ENCODE measurements at places on chromosomes 7 and 10.
A peak's percentile ranks its signal among the peaks of the same experiment; 100 is the strongest.

DNA sequence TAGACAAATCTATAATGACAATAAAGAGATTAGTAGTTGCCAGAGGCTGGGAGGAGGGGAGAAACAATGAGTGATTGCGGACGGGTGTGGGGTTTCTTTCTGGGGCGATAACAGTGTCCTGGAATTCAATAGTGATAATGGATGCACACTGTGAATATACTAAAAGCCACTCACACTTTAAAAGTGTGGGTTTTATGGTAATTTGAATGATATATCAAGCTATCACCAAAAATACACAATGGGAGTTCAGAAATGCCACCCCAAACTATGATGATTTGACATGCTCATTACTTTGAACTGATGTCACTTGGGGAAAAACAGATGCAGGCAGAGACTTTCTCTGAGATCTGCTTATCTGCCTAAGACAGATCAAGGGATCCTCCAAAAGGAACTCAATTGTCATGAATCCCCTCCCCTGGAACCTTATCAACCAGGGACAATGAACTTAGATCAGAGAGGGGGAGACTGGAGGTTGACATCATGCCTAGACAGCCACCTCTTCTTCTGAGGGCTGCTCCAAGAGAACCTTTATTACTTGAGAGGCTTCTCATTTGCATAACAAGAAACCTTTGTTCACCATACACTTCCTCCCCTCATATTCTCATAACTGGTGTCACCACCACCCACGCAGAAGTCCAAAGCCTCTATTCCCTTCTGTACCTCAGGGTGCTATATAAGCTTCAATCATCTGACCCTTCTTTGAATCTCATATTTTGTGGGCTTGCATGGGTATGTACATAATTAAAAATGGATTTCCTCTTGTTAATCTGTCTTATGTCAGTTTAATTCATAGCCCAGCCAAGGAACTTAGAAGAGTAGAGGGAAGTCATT, 14.8 kb upstream of the ZC3HAV1 start:
- no peak for DNase-seq

- DNase-seq = no peak
These were observed 482.4 kb upstream of the SEMA3D start for GRCh38 chr7:85669225-85669624.

DNA sequence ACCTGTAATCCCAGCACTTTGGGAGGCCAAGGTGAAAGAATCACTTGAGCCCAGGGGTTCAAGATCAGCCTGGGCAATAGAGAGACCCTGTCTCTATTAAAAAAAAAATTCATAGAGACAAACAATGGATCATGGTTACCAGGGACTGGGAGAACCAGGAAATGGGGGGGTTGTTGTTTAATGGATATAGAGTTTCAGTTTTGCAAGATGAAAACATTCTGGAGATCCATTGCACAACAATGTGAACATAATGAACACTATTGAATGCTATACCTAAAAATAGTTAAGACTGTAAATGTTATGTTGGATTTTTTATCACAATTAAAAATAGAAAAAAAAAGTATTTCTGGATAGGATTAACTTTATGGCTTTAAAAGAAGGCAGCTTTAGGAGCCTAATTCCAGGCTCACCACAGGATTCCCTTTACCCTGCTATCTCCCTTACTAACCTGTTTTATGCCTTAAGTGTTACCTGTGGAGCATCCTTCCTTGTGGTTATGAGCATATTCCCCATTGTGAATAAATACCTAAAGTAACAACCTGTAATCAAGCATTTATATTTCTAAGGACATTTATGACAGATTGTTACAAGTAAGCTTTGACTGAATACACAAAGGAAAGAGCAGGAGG, 45.1 kb upstream of the SGCE start:
- DNase-seq = no peak

GRCh38 chr7:13042605-13043236, 355.3 kb downstream of the ARL4A start:
- DNase-seq = no peak

GRCh38 chr7:98982686-98983085, 104.4 kb downstream of the TRRAP start:
- no peak for DNase-seq

- no peak for DNase-seq
These were observed 27.2 kb downstream of the CCM2 start for GRCh38 chr7:45026984-45027773.

GRCh38 chr7:134701272-134701671, 54.6 kb downstream of the BPGM start:
- no peak for DNase-seq

- no peak for DNase-seq
These were observed 51.6 kb downstream of the TES start for GRCh38 chr7:116261904-116262303.

GRCh38 chr10:32263300-32263699, 83.7 kb downstream of the EPC1 start:
- DNase-seq = no peak

- DNase-seq = no peak
These were observed 83.0 kb downstream of the SGMS1 start for GRCh38 chr10:50540826-50541122.

DNA sequence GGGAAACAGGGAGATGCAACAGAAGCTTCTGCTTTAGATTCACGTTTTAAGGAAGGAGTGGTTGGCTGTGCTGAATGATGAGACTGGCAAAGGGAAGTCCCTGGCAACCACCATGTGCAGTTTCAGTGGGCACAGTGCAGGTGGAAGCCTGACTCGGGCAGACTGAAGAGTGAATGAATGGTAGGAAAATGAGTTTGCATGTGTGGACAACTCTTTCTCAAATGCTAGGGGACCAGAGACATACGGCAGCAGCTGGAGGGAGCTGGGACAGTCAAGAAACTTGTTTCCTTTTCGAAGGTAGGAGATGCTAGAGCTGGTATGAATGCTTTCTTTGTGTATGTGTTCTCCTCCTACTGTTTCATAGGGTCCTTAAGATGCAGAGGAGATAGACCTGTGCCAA, 29.0 kb downstream of the PODXL start:
- no peak for DNase-seq

DNA sequence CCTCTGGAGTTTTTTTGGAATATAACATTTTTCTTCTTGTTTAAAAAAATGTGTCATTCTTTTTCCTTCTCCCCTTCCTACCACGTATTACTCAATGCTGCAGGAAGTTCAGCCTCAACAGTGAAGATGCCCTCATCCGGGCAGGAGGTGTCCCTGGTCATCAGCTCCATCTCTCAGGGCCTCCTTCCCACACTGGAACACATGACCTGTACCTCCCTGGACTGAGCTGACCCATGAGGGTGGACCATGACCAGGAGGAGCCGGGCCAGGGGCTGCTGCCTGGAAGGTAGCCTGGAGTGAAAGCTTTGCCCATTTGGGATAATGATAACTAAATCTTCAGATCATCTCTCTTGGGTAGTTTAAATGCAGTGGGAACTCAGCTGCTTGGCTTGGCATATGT, 316.5 kb upstream of the ZMIZ1 start:
- no peak for DNase-seq

DNA sequence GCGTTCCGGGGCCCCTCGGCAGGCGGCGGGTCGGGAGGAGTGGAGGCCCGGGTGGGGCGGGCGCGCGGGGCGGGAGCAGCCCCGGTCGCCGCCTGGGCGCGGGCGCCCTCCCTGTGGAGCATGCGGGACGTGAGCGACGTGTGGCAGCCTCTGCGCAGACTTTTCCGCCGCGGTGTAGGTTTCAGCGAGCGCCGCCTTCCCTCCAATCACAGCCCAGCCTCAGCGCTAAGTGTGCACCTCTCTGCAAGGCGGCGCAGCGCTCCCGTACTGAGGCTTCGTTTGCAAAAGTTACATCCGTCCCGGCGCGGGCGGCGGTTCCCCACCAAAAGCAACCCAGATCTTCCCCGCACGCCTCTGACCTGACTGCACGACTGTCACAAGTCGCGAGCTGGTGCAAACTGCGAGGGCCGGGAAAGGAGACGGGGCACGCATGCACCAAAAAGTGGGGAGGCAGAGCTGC, 1.2 kb upstream of the PFKFB3 start:
- DNase-seq = peak; percentile 84

DNA sequence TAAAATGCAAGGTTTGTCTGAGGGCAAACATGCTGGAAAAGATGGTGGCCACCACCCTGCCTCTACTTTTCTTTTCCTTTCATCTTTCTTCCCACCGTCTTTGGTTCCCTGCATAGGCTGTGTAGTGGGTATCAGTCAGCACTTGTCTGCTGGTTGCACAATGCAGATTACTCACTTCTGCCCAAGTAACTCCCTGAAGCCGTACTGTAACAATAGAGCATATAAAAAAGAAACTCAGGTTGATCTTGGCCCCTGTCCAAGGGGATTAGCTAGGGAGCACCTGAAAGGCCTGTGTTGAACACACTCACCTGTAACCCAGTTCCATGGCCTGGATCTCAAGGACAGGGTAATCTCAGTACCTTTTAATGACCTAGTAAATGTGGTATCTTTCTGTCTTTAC, 533.0 kb upstream of the GALNT17 start:
- DNase-seq = no peak

- no peak for DNase-seq
These were observed 64.7 kb upstream of the HABP2 start for GRCh38 chr10:113488186-113488585.

DNA sequence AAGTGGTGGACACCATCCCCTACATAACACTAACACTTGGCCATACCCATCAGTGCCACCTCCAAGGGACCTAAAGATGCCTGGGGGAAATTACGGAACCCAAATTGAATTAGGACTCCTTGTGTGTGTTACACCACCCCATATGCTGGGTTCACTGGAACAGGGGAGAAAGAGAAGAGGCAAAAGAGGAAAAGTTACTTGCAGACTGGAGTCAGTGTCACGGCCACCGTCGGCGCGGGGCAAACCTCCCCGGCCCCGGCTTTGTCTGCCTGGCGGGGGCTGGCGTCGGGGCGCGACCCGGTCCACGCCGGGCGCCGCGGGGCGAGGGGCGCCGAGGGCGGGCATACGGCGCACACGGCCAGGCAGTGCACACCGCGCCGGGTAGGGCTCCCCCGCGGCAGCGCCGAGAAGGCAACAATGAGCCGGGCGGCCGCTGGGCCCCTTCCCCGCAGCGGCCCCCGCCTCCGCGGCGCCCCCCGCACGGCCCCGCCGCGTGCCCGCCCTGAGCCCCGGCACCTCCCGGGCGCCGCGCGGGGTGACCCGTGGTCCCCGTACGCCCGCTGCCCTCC, 171.1 kb downstream of the FAM107B start:
- DNase-seq = peak; percentile 10

DNA sequence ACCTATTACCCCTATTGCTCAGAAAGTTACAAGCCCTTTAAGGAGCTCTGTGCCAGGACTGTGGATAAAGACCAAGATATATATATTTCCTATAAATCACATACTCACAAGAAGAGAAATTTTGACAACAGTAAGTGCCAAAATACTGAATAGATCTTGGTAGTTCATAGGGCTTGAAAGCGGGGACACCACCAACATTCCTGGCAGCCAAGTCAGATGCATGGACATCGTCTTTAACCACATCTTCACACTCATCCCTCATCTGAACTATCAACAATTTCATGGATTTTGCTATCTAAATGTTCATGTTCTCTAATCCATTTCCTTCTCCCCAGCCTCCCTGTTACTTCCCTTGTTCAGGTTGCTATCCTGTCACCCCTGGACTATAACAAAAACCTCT, 67.5 kb upstream of the LRRC17 start:
- no peak for DNase-seq

- no peak for DNase-seq
These were observed 56.9 kb upstream of the PPP1R3C start for GRCh38 chr10:91689731-91690168.

DNA sequence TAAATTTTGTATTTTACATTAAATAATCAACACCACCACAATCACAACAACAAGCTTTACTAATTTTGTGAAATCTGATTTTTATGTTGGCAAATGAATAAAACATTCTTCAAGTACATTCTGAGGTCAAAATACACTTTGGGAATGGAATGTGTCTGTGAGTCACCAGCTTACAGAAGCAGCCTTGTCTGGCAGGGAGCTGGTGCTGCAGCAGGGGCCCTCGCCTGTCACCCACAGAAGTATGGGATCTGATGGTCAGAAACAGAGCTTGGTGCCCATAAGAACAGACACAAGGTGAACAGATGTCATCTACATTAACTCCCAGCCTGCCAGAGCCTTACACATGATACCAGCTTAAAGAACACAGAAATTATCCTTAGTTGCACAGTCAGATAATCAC, 496.9 kb downstream of the CCSER2 start:
- DNase-seq = no peak

DNA sequence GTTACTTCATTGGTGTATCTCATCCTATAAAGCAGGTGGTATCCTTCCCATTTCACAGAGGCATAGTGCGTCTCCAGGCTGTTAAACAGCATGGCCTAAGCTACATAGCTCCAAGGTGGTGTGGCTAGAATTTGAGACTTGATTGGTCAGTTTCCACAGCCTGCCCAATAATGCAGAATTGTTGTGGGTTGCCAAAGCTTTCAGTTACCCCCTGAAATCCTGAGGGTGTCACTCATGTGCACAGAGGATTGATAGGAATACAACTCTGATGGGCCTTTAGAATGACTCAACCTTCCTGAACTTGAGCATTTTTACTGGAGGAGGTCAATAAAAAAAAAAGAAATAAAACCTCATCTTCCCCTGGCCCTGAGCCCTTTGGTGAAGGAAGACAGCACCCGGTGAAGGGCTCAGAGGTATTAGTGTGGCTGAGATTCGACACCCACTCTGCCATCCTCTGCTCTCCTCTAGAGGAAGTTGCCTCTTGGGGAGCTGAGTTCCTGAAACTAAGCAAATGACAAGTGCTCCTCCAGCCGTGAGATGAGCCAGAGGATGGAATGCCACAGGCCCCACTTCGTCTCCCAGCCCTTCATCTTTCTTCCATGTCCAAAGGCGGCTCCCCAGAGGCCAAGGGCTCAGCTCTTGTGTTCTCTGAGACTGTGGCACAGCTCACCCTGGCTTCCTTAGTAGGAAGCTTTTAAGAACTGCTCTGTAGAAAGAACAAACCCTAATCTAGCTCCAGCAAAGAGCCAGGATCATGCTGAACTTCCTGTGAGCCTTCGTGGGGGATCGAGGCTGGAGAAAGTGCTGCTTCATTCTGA, 1.0 kb downstream of the ACSL5 start:
- DNase-seq = peak; percentile 16

GRCh38 chr7:105920766-105921165, 42.3 kb upstream of the CDHR3 start:
- no peak for DNase-seq

Data from stimulated activated CD4-positive, alpha-beta T cell treated with anti-CD3 and anti-CD28 coated beads, Interleukin-2, amount 100 ng/mL, for 48 hours (primary cell).